ENCODE measurements at places on chromosomes 3 and 15.

- DNase-seq = peak; percentile 77
Measured at GRCh38 chr15:69758810-69759790, 306.5 kb downstream of the RPLP1 start.

DNA sequence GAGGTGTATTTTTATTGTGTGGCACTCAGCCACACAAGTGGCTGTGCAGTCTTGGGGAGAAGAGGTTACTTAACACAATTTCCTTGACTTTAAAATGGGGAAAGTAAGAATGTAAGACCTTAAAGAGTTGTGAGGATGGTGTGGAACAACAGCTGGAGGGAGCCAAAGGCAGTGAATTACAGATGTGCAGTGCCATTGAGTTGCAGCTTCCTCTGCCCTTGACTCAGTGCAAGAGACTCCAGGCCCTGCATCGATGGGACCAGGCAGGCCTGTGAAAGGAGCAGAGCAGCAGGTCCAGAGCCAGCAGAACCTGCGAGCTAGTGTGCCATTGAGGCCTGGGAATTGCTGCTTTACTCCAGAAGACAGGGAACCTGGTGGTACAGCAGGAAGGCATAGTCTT lies 27.2 kb downstream of the EEFSEC start:
- DNase-seq = no peak

- peak; percentile 55 for DNase-seq
Measured at GRCh38 chr3:13346481-13347389, 73.4 kb downstream of the NUP210 start.

GRCh38 chr3:109268181-109268580 lies 48.1 kb downstream of the DPPA2 start:
- DNase-seq = no peak

DNA sequence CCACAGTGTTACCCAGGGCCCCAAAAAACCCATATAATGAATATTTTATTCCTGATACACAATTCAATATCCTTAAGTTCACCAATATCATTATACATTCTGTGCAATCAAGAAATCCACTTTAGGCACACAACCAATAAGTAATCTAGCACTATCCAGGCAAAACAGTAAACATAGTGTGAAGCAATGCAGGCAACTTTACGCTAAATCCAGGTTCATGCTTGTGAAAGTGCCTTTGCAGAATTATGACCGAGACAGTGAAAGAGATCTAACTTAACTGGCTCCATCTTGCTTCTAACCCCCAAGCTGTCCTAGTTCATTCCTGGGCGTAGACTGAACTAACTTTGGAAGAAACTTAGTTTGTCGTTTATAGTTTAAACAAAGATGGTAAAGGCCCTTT lies 34.2 kb upstream of the INO80 start:
- DNase-seq = no peak

DNA sequence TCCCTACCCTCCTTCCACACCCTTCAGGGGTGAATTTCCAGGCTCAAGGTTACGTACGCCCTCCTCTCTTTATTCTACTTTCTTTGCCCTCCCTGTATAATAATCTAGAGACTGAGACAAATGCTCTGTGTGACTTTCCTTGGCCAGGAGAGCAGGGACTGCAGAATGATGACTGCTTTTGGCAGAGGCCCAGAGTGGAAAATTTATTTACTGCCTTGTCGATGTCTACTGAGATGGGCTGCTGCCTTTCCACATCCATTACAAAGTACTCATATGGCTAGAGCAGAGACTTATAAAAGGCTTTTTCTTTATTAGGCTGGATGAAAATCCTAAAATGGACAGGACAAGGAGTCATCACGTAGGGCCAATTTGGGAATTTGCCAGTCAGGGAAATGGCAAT lies 576.2 kb downstream of the TUSC7 start:
- no peak for DNase-seq

GRCh38 chr3:120908795-120909601 lies 993 bp downstream of the STXBP5L start:
- no peak for DNase-seq

- DNase-seq = no peak
Measured at GRCh38 chr3:150277444-150277843, 130.7 kb upstream of the TSC22D2 start.

DNA sequence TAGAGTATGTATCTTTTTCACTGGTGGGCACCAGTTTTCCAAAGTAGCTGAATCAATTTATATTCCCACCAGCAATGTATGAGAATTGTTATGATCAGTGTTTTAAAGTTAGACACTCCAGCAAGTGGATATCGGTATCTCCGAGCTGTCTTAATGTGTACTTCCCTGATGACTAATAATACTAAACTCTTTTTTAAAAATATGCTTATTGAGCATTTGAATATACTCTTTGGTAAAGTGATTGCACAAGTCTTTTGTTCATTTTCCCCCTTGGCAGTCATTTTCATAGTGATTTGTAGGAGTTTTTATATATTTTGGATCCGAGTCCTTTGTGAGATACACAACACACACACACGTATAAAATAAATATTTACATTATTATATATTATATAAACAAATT lies 12.5 kb upstream of the FEM1B start:
- no peak for DNase-seq

DNA sequence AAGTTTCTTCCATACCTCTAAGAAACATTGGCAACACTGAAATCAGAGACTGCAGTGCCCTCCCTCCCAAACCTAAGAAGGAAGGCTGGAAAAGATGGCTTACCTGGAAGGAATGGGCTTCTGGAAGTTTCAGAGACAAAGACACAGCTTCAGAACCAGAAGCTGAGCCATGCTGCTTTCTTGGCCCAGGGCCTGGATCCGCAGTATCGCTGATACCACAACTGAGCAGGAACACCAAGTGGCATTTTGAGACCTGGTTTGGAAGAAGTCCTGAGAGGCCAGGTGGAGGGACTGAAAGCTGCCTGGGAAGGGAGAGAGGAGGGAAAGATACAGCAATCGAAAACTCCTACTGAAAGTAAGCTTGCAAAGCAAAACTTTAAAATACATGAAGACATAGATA lies 19.8 kb downstream of the GPR160 start:
- no peak for DNase-seq

GRCh38 chr3:173065543-173065981 lies 75.5 kb downstream of the SPATA16 start:
- no peak for DNase-seq

DNA sequence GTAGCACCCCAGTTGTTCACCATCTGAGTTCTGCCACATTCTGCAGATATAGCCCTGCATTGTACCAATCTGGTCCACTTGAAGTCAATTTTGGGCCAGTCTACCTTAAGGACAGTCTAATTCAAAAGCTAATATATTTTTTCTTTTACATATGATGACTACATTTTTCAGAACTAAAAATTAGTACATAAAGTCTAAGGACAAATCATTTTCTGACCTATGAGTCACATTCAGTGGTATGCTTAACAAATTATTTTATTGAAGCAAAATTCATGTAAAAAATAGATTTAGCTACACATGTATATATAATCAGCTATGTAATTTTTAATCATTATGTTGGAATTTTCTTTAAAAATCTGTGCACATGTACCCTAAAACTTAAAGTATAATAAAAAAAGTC lies 52.1 kb upstream of the IL12A start:
- DNase-seq = no peak

DNA sequence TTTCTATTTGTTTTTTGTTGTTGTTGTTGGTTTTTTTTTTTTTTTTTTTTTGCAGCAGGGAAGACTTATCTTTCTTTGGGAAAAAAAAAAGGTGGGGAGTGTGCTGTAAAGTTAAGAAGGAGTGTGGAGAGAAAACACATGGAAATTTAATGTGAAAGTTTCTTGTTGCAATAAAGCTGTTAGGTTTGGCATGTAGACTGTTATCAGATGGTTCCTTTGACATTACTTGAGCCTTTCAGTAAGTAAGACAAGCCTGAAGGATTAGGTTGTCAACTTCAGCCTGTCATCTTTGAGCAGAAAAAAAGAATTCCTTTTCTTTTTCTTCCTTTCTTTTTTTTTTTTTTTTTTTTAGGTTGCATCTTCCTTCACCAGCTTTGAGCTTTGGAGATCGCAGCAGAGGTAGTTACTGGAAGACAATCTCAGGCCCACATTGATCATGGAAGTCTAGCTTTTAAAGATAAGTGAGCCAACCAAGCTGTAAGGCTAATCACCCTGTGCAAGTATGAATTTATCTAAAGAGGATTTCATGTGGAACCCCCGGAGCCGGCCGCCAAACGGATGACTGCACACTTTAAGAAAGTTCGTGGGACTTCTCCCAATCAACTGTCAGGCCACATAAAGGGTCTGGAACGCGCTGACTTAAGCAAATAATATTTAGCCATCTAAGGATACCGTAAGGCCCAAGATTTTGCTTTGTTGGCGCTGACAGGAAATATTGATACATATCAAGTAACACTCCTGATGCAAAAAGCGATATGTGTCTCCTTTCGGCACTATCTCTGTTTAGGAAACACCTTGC lies 1040.1 kb upstream of the NR2F2 start:
- DNase-seq = no peak

DNA sequence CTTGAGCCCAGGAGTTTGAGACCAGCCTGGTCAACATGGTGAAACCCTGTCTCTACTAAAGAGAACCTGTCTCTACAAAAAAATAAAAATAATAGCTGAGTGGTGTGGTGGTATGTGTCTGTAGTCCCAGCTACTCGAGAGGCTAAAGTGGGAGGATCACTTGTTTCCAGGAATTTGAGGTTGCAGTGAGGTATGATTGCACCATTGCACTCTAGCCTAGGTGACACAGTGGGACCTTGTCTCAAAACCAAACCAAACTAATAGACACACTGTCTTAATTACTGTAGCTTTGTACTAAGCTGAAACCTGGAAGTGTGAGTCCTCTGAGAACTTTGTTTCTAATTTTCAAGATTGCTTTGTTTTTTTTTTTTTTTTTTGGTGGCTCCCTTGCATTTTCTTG lies 30.4 kb downstream of the MGA start:
- DNase-seq = no peak

- no peak for DNase-seq
Measured at GRCh38 chr3:183148056-183148455, 14.5 kb downstream of the LAMP3 start.

DNA sequence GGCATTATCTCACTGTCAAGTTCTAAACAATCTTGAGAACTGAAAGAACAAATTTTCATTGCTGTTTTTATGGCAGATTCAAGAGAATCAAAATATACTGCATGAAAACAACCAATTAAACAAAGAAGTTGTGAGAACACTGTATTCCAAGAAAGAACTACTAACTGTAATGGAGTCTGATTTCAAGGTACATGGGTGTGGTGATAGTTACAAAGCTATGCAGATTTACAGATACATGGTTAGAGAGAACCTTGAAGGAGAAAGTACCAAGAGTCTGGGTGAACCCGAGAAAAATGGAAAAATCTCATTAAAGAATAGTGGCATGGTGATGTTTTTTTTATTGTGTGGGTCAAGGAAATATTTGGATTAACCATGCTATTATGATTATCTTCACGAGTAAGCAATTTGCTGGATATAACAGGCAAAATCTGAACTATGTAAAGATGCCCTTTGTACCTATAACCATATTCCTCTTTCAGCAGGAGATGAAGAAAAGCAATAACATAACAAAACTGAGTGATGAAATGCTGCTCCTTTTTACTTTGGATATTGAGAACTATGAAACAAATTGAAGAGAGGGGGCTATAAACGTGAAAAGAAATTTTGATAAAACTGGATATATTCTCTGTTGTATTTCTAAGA lies 100.4 kb downstream of the PLSCR2 start:
- no peak for DNase-seq

GRCh38 chr15:88513195-88513594 lies 33.3 kb downstream of the DET1 start:
- no peak for DNase-seq

DNA sequence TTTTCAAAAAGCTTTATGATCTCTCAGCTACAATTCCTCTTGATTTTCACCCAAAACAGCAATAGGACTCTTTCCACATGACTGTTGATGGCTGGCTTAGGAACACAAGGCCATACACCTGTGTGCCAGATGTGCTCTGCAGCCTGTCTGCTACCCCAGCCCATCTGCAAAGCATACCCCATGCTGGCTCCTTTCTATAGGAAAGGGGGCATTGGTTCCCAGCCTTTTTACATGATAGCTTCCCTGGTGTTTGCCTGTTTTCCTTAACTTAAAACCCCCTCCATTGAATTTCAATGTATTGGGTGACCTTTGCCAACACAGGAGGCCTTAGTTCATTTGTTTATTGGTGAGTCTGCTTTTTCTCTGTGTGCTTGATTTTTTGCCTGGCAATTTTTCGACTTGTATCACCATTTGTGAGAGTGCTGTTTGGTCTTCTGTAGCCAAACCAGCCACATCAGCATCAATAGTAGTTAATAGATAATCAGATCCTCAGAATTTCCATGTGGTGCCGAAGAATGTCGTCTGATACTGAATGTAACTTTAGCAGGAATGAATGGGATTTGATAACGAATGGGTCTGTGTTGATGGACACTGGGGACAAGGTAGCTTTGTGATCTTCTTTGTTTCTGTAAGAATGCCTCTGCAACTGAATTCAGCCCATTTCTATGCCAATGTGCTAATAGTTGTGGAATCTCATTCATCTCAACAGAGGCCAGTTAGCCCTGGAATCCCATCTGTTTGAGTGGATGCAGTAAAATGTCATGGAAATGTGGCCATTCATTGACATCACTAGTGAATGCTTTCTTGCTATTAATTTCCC lies 272.2 kb upstream of the RARB start:
- no peak for DNase-seq

GRCh38 chr3:164236851-164237250 lies 841.4 kb downstream of the SI start:
- DNase-seq = no peak

- DNase-seq = no peak
Measured at GRCh38 chr15:85430406-85431204, 50.2 kb downstream of the AKAP13 start.

GRCh38 chr3:81216192-81216591 lies 545.3 kb downstream of the GBE1 start:
- DNase-seq = no peak

DNA sequence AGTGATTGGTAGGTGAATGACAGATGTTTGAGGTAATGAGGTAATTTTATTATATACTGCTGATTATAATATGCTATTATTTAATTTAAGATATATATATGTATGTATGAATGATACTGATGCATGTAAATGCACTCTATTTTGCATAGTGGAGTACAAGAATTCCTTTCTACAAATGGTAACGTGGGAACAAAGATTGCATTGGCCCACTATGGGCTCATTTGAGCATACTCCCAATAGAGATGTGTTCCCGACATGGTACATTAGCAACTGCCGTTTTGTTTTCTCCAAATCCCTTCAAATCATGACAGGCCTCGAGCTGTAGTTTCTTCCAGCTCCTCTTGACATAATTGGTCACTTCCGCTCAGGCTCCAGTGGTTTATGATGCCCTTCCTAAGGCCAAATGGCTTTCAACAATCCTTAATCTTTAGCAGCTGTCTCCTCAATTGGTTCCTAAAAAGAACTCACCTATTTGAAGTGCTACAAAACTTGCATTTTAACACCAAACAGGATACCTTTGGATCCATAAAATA lies 266.1 kb downstream of the ADAMTSL3 start:
- DNase-seq = no peak
